HFF-Myc (cell line): ENCODE measurements at places on chromosomes 4 and X.

DNA sequence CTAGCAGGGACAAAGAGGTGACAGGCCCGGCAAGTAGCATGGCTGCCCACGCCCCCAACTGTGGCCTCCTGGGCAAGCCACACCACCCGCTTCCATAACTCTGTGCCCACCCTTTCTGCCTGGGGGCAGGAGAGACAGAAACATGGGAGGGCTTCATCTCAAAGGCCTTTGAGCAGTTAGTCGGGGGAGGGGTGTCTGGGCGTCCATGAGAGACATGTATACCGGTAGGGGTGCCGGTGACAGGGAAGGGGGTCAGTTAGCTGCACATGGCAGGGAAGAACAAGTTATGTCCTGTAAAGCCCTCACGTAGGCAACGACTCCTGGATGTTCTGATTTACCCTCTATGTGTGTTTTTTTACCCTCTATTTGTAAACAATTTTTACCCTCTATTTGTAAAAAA is 9.3 kb downstream of the PDZD4 start:
- no peak for DNase-seq

DNA sequence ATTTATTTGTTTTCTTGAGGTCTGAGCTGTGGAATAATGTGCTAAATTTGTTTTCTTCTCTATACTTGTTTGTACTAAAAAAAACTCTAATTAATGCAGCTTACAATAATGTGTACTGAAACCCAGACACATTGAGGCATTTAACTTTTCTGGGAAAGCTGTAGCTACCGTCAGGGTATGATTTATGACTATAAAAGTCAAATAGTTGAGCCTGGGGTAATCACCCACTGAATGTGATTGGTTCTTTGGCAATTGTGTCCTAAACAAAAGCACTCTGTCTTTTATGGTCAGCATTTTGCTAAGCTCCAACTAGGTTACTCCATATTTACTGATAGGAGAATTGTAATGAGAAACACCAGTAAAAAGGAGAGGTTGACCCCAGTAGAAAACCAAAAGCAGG is 65.9 kb upstream of the CBLL2 start:
- DNase-seq, result no peak

DNA sequence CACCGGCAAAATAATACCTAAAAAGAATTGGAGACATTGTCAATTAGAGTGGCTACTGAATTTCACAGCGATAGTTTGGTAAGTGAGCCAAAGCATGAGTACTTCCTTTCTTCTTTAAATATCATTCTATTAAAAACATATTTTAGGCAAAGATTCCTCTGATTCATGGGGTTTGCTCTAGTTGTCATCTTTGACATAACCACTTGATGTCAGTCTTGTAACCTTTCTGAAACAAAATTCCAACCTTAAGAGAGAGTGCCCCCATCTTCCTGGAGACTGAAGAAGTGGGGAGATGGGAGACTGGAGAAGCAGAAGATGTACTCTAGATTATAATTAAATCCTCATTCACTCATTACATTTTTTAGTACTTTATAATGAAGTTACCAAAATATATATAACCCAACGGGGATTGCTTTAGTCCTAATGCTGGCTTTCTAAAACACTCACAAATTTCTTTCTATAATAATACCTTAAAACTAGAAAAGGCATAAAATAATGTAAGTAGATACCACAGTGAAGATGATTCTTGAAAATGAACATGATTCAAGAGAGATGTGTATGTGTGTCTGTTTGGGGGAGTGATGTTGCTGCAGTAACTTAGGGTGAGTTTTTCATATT is 96.4 kb downstream of the EMCN start:
- peak; percentile 16 for DNase-seq

DNA sequence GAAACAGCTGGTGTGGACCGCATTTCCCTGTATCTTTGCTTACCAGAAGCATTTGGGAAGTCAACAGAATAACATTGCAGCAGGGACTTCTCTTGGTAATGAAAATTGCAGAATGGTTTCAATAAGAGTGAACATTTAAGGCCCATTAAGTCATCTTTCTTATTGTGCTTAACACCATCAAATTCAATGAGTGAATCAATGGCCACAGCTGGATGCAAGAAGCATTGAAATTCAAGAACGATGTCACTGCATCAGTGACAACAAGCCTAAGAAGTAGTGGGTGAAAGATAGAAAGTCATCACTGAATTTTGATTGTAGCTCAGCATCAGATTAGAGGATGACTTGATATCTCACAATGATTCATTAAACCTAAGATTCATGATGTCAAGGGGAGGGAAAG is 93.9 kb upstream of the GPM6A start:
- DNase-seq, result no peak

DNA sequence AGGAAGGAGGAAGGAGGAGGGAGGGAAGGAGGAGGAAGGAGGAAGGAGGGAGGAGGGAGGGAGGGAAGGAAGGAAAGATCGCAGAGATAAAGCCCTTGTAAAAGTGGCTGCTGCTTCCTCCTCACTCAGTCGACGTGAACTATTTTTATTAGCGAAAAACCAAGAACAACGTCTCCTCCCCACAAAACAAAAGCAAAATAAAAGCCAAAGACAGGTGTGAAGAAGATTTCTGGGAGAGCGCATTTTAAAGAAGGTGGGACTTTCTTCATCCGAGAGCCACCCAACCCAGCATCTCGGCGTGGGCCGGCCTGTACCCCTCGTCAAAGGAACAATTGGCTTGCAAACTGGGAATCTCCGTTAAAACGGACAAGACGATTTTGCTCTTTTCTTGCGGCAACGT is 40.7 kb upstream of the ASMTL start:
- DNase-seq, result no peak

DNA sequence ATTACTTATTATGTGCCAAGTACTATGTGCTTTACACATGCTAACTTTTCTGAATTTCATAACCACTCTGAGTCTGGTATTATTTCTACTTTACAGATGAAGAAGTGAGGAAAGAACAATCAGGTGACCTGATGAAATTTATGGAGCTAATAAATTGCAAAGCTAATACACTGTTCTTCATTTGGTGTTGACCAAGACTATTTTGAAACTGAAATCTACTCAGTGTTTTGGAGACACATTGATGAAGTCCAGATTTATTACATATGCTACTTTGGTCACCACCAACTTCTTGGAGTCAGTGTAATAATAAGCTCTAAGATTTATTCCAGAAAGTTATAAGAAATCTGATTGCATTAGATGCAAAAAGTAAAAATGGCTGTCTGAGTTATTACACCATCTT is 637.9 kb downstream of the FAT4 start:
- no peak for DNase-seq

DNA sequence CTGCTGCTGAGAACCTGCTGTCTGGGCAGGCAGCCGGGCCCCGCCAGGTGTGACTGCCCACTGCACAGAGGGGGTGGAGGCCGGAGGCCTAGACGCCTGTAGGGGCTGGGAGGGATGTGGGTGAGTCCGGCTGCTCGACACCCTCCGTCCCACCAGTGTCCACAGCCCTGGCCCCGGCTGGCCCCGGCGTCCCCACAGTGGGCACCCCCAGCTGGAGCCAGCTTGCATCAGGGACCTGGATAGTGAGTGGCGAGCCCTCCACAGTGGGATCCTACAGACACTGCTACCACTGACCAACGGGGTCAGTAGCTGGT is 34.7 kb upstream of the SPON2 start:
- no peak for DNase-seq

GRCh38 chrX:71815121-71815905 is 52.2 kb downstream of the CXorf49B start:
- no peak for DNase-seq
